ENCODE measurements at places on chromosomes 5 and 9.

DNA sequence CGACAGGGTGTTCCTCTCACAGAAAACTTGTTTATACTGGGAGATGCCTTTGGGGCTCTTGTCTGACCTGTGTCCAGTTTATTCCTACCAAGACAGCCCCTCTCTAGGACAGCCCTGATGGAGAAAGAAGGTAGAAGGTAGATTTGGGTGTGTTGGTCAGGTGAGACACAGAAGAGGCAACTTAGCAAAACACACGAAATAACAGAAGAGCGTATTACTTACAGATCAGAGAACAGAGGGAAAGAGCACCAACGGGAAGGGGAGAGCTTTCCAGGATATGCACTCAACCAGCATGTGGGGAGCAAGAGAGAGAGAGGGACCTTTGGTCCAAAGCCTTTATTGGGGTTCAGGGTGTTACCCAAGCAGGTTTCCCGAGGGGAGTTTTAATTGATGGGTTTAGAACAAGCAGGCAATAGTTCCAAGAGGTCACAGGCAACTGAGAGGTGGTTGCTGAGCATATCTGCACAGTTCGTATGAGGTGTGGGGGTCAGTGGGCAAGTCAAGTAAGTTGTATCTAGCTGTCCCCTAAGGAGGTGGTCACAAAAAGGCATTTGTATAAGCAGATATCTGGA lies 31.8 kb downstream of the BAAT start:
- no peak for DNase-seq

DNA sequence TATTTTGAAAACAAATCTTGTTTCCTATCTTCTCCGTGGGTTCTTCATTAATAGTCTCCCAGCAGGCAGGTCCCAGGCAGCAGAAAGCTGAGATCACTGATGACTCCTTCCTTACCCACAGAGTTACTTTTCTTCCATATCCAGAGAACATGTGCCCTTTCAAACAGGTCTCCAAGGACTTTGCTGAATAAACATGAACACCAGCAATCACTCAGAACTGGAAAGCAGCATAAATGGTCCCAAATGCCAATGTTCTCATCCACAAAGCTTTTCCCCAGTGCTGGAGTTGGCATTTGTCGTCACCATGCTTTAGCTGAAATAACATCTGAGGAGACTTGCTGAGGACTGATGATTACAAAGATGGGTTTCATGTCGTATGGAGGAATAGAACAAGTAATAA lies 134.0 kb downstream of the YIPF5 start:
- DNase-seq = no peak

GRCh38 chr5:41738710-41739354 lies 131.4 kb downstream of the OXCT1 start:
- no peak for DNase-seq

GRCh38 chr5:62626534-62626933 lies 47.9 kb downstream of the LRRC70 start:
- no peak for DNase-seq

- peak; percentile 34 for DNase-seq
Measured at GRCh38 chr9:94031946-94032345, 52.3 kb upstream of the PTPDC1 start.

DNA sequence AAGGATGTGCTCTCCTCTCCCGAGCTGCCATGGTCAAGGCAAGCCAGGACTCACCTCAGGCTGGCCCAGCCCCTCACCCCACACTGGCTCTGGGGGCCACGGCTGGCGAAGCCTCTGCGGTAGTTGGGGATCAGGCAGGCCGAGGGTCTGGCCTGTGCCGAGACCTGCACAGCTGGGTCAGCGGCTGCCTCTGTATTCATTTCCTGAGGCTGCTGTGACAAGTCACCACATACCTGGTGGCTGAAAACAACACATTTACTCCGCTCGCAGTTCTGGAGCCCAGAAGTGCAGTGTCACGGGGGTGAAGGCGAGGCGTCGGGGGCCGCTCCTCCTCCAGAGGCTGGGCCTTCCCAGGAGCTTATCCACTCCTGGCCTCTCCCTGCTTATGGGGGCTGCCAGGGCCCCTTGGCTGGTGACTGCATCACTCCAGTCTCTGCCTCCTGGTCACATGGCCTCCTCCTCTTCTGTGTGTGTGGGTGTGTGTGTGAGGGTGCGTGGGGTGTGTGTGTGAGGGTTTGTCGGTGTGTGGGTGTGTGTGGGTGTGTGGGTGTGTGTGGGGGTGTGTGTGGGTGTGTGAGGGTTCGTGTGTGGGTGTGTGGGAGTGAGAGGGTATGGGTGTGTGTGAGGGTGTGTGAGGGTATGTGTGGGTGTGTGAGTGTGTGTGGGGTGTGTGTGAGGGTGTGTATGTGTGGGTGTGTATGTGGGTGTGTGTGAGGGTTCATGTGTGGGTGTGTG lies 3.2 kb upstream of the SCGB3A1 start:
- no peak for DNase-seq

DNA sequence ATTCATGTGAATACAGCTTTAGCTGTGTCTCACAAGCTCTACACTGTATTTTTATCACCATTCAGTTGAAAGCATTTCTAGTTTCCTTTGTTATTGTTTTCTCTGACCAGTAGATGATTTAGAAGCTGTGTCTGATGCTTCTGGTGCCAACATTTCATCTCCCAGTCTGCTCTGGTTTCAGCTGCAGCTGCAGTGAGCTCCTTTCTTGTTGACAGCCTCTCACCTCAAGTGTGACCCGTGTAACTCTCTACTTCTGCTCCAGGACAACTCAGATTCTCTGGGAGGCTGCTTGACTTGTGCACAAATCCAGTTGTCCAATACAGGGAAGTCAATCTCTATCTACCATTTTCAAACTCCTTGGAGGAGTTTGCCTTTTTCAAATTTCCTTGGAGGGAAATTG lies 504.8 kb downstream of the DIRAS2 start:
- peak; percentile 52 for DNase-seq

DNA sequence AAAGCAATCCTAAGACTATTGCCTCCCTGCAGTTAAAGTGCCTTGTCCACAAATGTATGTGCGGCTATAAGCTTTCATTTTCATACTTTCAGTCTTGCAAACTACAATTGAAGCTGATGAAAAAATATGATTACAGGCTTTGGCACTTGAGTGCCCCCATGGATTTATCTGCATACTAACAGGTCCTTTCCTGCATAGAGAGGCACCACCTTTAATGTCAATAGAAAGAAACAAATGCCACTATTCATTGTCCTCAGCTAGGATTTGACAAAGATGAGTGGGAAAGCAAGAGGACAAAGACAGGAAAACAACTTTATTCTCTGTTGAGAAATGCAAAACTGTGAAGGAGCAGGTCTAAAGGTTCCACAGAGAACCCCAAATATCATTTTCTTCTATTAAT lies 125.7 kb upstream of the PTGER4 start:
- DNase-seq = no peak

DNA sequence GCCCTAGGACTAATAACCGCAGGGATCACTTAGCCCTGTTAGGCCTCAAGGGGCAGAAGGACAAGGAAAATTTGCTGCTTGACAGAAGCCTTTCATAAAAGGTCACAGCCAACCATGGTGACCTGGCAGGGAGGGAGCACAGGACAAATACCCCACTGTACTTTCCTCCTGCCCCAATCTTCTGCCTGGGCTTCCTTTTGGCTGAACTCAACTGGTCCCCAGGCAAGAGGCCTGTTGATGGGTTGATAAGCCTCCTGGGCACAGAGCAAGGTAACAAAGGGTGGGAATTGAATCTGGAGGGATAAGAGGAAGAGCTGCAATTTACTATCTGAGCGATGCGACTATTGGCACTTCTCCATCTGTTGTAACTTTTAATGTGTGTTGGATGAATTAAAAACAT lies 392.9 kb downstream of the RASEF start:
- no peak for DNase-seq

- no peak for DNase-seq
Measured at GRCh38 chr9:3868012-3868411, 342.2 kb upstream of the RFX3 start.

GRCh38 chr5:172141949-172142319 lies 46.1 kb downstream of the STK10 start:
- no peak for DNase-seq

- peak; percentile 74 for DNase-seq
Measured at GRCh38 chr5:129460936-129461710, 1.0 kb downstream of the ADAMTS19 start.

GRCh38 chr5:64144425-64145215 lies 21.0 kb upstream of the RNF180 start:
- peak; percentile 13 for DNase-seq

DNA sequence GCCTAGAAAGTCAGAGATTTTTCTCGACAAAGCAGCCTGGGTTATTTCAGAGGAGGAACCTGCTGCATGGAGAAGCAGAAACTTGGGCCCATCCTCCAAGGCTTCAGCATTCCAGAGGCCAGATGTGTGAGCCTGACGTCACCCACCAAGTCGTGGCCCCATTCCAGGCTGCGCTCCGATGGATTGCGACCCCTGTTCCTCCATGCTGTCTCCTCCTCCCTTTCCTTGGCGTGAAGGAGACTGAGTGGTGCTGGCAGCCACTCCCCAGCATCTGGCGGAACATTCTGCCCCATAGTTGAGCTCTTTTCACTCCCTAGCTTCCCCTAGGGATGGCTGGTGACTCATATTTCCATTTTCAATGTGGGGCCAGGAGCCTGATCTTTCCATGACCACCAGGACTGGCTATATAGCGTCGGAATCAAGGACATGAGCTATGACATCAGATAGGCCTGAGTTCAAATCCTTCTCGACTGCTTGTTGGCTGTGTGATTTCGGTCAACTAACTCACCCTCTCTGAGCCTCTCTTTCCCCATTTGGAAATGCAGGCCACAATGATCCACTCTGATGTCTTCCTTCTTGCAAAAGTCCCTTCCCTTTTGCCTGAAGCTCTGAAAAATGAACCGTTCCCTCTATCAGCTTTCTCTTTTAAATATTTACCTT lies 24.5 kb upstream of the DUSP1 start:
- DNase-seq = peak; percentile 100

GRCh38 chr5:118439831-118440230 lies 548.5 kb downstream of the DTWD2 start:
- DNase-seq = no peak

DNA sequence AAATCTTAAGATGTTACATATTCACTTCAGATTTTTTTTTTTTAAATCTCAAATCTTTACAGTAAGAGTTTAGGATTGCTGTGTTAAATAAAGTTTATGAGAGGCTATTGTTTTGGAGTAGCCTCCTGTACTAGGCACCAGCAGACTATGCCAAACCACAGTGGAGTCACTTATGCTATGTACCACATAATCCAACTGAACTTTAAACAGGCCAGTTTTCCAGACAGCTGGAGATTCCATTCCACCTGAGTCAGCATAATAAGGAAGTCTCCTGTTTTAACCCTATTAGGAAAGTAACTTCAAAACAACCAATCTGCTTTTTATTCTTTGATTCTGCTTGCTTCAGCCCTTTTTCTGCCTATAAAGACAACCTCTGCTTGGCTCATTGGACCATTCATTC lies 205.2 kb downstream of the CSNK1G3 start:
- peak; percentile 44 for DNase-seq

All from muscle of leg (tissue), 16 donors.